ENCODE measurements at places on chromosomes 5 and 9.

DNA sequence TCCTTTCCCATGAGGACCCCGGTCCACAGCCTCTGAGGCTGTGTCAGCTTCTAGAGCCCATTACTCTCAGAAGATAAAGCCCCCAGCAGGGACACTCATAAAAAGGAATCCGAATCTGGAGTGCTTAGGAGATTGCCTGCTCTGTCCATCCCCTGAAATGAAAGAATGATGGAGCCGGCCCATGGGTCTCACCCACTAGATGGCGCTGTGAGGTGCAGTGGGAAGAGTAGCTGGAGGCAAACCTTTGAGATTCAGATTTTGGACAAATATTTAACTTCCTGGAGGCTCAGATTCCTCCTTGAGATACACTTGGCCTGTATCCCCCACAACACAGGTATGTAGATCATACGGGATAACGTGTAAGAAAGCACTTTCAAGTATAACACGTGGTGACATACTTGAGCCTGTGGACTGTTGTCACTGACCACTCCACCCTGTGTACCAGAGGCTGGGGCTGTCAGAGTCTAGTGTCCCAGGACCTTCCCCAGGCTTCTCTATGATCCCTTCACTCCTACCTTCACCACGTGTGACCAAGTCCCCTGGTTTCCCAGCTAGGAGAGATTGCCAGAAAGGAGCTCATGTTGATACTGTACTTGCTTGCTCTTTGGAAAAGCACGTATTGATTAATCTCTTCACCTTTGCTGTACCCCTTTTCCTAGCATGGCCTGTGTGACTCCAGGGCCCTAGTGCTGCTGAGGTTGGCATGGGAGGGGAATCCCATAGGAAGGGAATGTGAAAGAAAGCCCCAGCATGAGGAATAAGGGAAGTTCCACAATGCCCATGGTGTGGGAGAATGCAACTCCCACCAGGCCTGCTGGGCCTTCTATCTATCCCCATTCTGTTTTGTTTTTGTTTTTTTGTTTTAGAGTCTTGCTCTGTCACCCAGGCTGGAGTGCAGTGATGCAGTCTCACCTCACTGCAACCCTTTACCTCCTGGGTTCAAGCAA, 32.1 kb downstream of the TRMO start:
- peak; percentile 72 for DNase-seq

GRCh38 chr9:93143830-93144530, 9.9 kb upstream of the NINJ1 start:
- peak; percentile 43 for DNase-seq

DNA sequence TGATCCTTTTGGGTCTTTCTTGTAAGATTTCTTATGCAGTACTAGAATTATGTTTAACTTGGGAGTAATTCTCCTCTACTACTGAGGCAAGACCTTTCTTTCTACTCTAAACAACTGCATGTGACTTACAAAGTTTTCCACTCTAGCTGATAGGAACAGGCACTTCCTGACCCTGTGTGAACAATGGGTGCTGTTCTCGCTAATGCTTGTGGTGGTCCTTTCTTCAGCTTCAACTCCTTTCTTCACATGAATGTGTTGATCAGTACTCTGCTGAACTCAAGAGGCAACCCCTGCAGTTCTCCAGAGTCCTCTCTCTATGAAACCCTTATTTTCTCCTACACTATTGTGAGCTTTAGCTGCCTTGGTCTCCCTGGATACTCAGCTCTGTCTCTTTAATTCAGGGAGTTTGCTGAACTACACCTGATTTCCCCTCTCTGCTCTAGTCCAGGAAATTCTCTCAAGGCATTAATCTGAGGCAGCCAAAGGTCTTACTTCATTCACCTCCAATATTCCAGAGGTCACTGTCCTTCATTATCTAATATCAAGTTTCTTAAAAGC, 484.6 kb upstream of the PIK3R1 start:
- no peak for DNase-seq

GRCh38 chr5:91032125-91032524, 351.0 kb downstream of the ARRDC3 start:
- no peak for DNase-seq

DNA sequence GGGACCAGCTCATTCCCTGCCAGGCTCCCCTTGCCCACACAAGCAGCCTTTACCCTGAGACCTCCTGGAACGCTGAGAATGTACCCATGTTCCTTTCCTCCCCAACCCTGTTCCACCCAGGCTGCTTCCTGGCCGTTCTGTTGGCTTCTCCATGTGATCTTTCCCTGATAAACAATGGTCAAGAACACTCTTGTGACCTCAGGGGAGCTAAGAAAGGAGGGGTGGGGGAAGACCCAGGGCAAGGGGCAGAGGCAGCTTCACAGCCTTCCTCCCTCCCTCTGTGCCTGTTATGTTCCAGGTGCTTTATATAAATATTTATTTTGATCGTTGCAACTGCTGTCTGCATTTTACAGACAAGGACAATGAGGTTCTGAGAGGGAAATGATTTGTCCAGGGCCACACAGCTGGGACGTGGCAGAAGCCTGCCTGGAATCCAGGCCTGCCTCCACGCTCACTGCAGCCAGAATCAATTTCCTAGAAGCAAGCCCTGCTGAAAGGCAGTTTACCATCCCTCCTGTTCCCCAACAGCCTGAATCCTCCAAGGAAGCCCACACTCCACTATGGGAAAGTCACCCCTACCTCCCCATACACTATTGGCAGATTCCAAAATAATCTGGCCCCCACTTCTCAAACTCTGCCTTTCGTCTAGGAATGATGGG, 3.9 kb downstream of the SHROOM1 start:
- no peak for DNase-seq

DNA sequence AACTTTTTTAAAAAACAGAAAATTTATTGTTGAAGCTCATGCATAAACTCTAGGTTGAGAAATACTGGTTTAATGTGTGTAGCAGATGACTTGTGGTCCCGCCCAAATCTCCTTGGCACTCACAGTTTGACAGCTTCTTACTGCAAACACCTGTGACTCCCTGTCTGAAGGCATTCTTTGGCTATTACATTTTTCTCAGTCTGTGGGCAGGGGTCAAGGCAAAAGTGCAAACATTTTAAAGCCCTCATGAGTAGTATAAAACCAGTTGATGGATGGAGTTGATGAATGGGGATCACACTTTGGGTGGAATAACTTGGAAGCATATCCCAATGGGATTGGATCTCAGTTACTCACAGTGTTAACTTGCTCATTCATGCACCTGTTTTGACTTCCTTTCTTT, 1007.0 kb upstream of the NUDT12 start:
- DNase-seq: no peak

GRCh38 chr5:75363111-75363510, 26.1 kb downstream of the HMGCR start:
- DNase-seq: no peak

- peak; percentile 13 for DNase-seq
These were observed 244.4 kb downstream of the MAST4 start for GRCh38 chr5:66840511-66841013.

DNA sequence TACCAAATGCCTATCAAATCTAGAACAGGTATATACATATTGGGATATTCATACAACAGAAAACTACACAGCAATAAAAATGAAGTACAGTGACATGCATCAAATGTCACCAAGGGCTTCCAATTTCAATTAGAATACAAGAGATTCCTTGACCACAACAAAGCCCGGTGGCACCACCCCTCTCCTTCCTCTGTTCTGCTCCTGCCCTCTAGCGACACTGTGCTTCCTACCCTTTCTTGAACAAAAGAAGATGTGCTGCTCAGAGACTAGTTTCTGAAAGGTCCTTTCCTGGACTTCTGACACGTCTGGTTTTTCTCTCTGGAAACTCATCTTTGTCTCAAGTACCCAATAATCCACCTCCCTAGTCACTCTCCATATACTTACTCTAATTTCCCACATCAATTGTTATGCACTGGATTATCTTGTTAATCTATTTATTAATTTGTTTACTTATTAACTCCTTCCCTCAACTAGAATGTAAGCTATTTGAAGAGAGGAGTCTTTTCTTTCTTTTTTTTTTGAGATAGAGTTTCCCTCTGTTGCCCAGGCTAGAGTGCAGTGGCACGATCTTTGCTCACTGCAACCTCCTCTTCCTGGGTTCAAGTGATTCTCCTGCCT, 70.4 kb upstream of the CTSV start:
- DNase-seq: peak; percentile 48

GRCh38 chr5:142634216-142635011, 51.5 kb downstream of the FGF1 start:
- DNase-seq: no peak

- no peak for DNase-seq
These were observed 45.6 kb downstream of the FOXI1 start for GRCh38 chr5:170151097-170151831.

GRCh38 chr5:72494623-72495124, 12.5 kb downstream of the ZNF366 start:
- no peak for DNase-seq

GRCh38 chr5:72076621-72077300, 30.5 kb upstream of the MAP1B start:
- DNase-seq: no peak

- DNase-seq: no peak
These were observed 247.4 kb downstream of the ARL15 start for GRCh38 chr5:54062958-54063357.

DNA sequence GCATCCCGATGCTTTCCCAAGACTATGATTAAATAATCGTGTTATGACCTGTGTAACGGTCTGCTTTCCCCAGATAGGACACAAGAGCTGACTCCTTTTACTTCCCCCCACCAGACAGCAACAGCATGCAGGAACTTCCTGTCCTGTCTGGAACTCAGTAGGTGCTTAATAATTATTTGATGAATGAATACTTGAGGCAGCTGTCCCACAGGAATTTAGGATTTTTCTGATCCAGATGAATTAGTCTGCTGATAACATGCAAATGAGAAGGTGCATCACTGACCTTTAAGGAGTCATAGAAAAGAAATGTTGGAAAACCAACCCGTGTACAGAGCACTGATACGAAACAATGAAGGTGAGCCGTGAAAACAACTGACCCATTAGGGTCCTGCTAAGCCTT, 12.2 kb downstream of the RNF130 start:
- no peak for DNase-seq

GRCh38 chr5:123882965-123883345, 371.0 kb downstream of the CSNK1G3 start:
- DNase-seq: no peak

DNA sequence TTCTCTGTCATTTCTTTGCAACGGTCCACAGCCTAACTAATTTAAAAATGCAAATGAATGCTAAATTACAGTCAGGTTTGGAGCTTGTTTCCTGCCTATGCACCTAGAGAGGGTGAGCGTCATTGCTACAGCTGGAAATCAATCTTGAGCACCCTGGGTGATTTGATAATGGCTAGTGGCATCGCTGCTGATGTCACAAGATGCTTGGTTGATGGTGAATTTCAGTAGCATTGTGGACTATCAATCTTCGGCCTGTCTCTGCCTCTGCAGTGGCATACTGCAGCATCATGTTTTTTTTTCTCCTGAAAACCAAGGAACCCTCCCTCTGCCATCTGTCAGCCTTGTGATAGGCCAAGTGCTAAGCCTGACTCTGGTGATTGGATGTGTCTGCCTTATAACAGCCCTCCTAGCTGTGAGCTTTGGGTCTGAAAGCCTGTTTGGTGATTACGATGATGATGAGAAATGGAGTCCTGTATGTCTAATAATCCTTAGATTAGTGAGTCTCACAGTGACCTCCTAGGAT, 75.3 kb downstream of the NMUR2 start:
- DNase-seq: no peak

- no peak for DNase-seq
These were observed 95.8 kb downstream of the ANKRD18B start for GRCh38 chr9:33619666-33620404.

DNA sequence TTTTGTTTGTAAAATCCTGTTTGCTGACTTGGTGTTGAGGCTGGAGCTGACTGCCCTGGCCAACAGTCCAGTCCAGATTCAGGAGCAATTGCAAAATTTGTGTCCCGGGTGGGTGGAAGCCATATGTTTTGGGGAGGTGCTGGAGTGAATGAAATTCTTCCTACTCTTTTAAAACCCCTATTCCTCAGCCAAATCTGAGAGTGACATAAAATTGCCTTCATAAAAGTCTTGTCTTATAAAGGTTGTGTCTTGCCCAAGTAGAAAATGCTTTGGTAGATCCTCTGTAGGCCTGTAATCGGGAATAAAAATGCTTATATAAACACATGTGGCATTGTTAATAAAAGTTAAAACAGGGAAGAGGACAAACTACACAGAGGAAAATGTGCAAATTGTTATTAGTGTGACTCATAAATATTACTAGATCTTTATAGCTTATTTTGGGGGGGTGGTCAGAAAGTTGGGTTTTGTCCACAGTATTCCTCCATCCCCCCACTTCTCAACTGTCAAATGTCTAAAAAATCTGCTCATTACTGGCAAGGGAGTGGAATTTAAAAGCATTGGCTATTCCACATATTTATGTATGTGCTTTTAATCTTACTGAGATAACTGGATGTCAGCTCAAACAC, 45.6 kb downstream of the NNT start:
- DNase-seq: no peak

GRCh38 chr9:106956971-106957370, 94.0 kb downstream of the ZNF462 start:
- no peak for DNase-seq

- no peak for DNase-seq
These were observed 150.8 kb upstream of the ADCY2 start for GRCh38 chr5:7245121-7245651.

DNA sequence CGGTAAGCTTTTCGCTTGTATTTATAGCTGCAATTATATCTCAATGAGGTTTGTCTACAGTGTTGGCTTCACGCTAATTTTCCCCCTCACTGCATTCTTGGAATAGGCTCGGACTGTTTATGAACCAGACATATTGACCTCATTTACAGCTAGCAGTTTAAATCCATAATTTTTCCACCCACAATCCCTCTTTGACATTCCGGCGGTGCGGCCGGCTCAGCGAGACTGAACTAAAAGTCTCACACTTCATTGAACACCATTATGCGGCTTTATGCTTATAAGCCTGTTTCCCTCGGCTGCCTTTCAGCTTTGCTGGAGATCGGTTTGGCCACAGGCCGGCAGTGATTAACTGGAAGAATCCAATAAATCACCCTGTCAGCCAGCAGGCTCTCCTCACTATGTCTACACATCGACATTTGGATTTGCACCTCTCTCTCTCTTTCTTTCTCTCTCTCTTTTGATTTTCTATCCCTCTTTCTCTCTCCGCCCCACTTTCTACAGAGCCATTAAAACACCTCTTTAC, 315.0 kb upstream of the TLE4 start:
- DNase-seq: no peak

- no peak for DNase-seq
These were observed 31.4 kb downstream of the TLX3 start for GRCh38 chr5:171340491-171340890.

- no peak for DNase-seq
These were observed 31.7 kb downstream of the ITK start for GRCh38 chr5:157212307-157212706.

All from stimulated activated CD4-positive, alpha-beta T cell treated with anti-CD3 and anti-CD28 coated beads, Interleukin-4, amount 100 ng/mL, for 24 hours (primary cell).